Caudate nucleus (tissue), 63 donors: ENCODE measurements at places on chromosomes 4 and X.

DNA sequence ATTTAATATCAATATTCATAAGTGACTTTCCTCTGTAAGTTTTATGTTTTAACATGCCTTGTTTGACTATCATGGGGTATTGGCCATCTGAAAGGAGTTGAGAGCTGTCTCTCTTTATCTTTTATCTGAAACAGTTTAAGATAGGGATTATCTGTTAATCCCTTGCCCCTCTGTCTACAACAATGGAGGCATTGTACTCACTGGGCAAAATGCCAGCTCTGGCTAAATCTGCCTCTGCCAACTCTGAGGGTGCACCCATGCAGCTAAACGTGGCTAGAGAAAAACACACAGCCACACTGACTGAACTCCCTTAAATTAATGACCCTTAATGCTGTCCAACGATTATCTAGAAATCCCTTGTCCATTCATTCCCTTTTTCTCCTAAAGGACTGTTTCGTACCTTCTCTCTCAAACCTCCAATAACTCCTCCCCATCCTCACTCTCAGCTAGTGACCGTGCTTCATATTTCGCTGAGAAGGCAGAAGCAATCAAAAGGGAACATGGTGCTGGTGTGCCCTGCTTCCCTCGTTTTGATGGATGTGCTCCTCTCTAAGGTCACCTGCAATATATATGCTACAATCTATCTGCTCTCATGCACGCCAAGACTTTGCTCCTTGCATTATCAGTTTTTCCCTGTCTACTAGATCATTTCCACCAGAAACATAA, 10.3 kb downstream of the PHKA2 start:
- no peak for DNase-seq

GRCh38 chr4:24262616-24263015, 321.7 kb downstream of the DHX15 start:
- no peak for DNase-seq

GRCh38 chr4:112061207-112061817, 83.9 kb upstream of the FAM241A start:
- DNase-seq = no peak

DNA sequence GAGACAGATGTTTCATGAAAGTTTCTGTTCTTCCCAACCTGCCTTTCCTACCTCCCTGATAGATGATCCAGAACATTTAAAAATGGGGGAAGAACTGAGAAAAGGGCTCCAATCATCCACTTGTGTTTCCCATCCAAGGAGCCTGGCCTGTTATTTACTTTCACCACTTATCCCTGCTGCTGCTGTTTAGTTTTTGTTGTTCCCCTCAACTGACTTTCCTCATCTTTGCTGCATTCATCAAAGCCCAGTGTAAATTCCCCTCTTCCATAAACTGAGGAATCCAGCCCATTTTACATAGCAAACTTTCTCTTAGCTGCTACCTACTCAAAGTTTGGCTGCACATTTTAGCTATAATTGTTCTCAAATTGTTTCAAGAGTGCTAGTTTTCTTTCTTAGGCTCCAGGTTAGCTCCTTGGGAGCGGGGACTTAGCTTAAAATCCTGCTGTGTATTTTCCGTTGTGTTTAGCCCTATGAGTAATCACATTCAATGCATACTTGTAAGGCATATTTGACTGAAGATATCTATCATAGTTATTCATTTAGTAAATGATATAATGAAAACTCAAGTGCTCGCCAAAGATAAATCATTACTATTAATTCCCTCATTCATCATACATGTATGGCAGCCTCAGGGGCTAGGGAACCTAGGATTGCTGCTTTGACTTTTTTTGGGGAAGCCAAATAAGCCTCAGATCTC, 1.4 kb upstream of the PTPN13 start:
- DNase-seq = no peak

- DNase-seq = no peak
Measured at GRCh38 chrX:46793386-46794143, 34.6 kb upstream of the SLC9A7 start.

- DNase-seq = no peak
Measured at GRCh38 chr4:176549161-176549865, 229.5 kb downstream of the SPCS3 start.

- DNase-seq = no peak
Measured at GRCh38 chr4:54914781-54915180, 210.6 kb downstream of the KDR start.

- no peak for DNase-seq
Measured at GRCh38 chr4:87377816-87378215, 13.2 kb downstream of the HSD17B11 start.

DNA sequence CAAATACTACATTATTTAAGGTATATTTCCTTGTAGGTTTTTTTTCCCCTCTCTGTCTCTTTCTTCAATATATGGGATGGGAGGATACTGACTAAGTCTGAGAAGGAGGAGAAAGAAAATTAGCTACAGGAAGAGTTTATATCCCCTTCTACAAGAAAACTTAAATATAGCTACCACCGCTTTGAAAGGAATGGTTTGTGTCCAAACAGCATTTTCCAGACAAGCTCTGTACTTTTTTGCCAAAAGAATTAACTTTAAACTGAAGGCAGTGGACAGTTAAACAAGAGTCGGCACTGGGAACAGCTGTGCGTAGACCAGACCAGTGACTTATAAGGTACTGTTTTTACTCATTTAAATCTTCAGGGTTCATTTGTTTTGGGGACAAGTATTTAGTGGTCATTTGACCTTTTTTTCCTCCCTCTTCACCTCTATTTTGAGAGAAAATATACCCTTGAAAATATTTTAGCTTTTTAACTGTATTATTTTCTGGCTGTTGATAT, 303.7 kb downstream of the ARHGAP24 start:
- DNase-seq = no peak

DNA sequence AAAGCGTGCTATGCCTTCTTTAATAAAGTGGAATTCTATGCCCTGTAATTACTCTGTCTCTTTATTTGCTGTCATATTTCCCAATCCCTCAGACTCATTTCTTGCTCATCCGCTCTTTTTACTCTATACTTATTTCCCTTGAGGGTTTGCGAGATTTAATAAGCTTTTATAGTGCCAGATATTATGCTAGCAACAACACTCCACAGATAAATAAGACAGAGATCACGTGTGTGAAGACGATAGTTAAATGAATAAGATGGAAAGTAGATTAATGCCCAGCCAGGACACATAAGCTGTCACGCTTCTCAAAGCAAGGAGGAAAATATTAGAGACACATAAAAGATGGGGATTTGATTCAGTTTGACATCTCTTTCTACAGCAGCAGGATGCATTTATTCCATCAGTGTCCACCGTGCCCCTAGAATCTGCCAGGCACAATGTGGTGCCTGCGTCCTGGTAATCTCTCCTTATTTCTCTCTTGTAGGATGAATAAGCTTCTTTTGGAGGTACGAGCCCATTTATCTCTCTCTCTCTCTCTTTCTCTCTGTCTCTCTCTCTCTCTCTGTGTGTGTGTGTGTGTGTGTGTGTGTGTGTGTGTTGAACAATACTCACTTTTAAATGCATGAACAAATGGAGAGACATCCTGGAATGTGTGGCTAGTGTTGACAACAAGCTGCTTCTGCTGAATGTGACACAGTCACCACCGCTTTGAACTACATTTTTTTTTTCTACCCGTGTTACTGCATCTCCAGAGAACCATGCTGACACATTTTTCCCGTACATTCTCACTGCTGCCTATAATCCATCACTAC, 48.2 kb downstream of the TMEM156 start:
- no peak for DNase-seq

GRCh38 chrX:119095936-119096335, 23.1 kb downstream of the CT47C1 start:
- no peak for DNase-seq

DNA sequence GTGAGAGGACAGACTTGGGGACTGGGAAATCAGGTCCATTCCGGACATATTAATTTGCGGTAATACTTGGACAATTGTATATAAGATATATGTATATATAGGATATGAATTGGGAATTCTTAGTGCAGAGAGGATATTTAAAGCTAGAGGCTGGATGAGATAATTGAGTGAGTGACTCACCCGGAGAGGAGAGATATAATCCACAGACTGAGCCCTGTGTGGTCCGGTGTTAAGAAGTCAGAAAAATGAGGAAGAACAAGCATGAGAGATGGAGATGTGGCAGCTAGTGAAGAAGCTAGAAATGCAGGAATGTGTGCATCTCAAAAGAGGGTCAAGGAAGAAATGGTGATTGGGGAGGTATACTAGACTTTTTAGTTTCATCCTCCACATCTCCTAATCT, 336.2 kb downstream of the SLC7A11 start:
- DNase-seq = no peak

DNA sequence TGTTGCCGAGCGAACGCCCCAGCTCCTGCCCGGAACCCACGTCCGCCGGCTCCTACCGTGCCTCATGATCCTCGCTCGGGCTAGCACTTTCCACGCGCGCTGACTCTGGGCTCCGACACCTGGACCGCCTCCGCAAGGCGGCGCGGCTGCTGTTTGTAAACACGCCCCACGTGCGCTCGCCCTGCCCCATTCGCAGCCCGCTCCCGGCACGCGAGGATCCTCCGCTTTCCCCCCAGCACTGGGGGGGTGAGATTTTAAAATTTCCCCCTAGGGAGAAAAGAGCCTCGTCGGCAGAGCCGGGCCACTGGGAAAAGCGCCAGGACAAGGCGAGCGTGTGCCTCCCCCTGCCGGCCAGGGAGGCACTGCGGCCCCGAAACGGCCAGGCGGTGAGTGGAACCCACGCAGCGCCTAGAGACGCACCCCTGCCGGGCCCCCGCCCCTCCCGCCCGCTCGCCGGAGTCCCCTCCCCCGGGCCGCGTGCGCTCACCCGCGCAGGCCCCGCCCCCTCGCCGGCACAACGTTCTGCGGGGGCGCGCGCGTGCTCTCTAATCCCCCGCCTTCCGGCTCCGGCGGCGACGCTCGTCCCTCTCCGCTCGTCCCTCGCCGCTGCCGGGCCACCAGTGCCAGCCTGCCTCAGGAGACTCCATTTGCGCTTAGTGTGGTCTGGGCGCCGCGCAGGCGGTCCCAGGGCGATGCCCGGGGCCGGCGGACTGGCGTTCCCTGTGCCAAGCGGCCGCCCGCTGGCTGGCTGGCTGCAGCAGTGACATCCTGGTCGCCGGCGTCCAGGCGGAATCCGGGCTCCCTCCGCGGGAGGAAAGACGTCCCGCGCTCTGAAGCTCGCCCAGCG, at the start of gene TIGD2:
TIGD2 (plus strand) TSS at position 548 of the 847 bp plus-strand sequence. CDS start 1,442 bp downstream, outside the sequence.
- peak; percentile 86 for DNase-seq

GRCh38 chr4:78481180-78481579, 70.4 kb upstream of the ANXA3 start:
- no peak for DNase-seq

- DNase-seq = no peak
Measured at GRCh38 chr4:86522349-86522748, 71.8 kb upstream of the PTPN13 start.

GRCh38 chr4:98560321-98560720, 98.1 kb downstream of the TSPAN5 start:
- no peak for DNase-seq

GRCh38 chr4:141027421-141027820, 105.8 kb downstream of the RNF150 start:
- no peak for DNase-seq

- no peak for DNase-seq
Measured at GRCh38 chr4:166839615-166840251, 394.6 kb downstream of the SPOCK3 start.

DNA sequence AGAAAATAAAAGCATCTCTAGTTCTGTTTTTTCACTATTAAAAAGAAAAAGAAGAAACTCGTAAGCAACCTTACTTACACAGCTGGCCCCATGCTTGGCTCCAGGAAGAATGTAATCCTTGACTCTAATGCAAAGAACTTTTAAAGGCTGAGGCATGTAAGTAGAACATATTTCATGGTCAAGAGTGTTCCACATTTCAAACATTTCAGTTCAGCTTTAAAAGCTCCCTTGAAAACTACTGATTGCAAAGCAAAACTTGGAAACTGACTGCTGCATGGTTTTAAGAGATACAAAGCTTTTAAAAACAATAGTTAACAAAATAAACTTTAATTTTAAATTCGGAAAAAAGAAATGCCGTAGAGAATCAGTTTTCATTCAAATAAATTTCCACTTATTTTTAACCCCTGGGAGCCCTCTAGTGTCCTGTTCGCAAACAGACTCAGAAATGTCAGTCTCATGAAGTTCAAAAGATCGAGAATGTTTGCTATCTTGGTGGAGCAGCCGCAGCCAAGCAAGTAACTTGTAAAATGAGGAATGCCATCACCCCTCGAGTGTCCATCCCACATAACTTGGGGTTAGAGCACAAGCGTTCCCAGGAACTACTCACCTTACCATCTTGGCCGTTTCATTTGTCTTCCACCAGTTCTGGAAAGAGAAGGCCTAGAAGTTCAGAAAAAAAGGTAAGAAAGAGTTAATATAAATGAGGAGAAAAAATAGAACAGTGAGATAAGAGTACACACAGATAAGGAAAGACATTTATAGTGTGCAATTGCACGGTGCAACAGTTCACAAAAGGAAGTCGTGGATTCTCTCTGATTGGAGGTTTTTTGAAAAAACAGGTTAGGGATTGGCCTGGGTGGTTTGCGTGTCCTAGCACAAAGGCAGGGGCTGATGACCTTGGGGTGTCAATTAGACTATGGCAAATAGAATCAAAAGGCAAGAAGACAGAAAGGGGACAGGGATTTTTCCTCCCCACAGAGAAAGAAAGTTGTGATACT, at the start of gene GASK1B:
GASK1B (minus strand) TSS at position 765 of the 998 bp plus-strand sequence. CDS start 1,650 bp downstream, outside the sequence.
- no peak for DNase-seq

- no peak for DNase-seq
Measured at GRCh38 chr4:108644237-108644636, 6.2 kb upstream of the OSTC start.

DNA sequence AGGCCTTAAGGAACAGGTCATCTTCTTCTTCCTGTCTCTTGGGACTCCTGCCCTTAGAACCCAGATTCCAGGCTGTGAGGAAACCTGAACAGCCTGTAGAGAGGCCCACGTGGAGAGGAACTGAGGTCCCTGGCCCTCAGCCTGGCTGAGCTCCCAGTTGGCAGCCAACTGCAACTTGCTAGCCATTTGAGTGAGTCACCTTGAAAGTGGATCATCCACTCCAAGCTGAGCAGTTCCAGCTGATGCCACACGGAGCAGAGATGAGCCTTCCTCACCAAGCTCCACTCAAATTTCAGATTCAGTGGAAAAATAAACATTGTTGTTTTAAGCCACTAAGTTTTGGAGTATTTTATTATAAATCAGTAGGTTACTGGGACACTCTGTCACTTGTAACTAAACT, 392.5 kb downstream of the BCOR start:
- DNase-seq = no peak

DNA sequence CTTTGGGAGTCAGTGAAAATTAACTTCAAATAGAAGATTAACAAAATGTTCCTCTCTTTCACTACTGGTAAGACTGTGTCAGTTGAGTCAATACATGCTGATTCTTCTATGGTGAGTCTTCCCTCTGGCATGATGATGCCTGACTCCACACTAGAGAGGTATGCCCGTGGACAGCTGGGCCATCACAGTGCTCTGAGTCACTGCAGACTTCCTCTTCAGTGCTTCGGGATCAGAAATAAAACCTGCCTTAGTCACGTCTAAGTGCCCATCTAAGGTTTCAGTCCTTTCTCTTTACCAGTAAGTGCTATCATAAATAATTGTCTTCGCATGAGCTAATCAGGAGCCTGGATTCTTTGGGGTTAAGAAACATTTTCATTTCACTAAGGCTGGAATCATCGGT, 1.6 kb upstream of the ASB5 start:
- no peak for DNase-seq

GRCh38 chr4:141192564-141192963, 28.1 kb upstream of the ZNF330 start:
- no peak for DNase-seq

- no peak for DNase-seq
Measured at GRCh38 chrX:124393238-124393637, 46.9 kb downstream of the SH2D1A start.

- no peak for DNase-seq
Measured at GRCh38 chr4:183098019-183098722, 886 bp upstream of the WWC2 start.
